ENCODE measurements at places on chromosomes 7 and 10.

DNA sequence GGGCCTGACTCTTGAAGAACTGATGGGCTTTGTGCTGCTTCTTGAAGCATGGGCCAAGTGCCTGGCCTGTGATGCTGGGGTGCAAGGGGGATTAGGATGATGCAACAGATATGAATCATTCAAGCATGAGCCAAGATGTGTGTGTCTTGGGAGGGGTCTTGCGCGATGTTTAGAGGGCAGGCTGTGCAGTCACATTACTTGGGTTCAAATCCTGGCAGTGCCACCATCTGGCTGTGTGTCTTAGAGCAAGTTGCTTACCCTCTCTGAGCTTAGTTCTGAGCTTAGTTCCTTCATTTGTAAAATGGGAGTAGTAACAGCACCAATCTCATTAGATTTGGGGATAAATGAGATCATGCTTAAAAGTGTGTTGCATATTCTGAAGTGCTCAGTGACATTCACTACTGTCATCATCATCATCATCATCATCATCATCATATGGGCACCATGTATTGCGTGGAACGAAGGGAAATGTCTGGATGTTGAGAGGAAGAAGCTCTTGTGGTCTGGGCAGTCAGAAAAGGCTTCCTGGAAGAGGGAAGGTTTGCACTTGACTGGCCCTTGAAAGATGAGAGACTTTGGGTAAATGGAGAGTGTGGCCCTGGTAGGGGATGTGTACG is 9.3 kb downstream of the UNC5B start:
- no peak for DNase-seq

DNA sequence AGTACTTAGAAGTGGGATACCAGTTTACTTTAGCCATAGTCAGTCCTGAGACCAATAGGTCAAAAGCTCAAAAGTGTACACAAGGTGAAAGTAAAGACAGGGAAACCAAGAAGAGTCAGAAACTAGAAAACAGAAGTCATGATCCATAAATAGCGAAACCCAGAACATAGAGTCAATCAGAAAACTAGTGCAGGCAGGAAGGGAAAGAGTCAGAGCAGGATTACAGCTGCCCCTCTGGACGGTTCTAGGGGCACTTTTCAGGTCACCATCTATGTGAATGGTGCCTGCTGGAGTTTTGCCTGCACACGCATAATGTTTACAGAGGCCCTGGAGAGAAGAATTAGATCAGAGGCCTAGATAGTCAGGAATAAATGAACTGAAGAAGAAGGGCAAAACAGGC is 22.4 kb upstream of the DMTF1 start:
- DNase-seq = no peak

GRCh38 chr10:7436490-7437100 is 25.8 kb upstream of the SFMBT2 start:
- DNase-seq = no peak

- DNase-seq = no peak
These were observed 26.0 kb upstream of the PLEKHA1 start for GRCh38 chr10:122348512-122348911.

GRCh38 chr7:93890041-93890463 is 501 bp downstream of the TFPI2 start:
- DNase-seq = no peak

DNA sequence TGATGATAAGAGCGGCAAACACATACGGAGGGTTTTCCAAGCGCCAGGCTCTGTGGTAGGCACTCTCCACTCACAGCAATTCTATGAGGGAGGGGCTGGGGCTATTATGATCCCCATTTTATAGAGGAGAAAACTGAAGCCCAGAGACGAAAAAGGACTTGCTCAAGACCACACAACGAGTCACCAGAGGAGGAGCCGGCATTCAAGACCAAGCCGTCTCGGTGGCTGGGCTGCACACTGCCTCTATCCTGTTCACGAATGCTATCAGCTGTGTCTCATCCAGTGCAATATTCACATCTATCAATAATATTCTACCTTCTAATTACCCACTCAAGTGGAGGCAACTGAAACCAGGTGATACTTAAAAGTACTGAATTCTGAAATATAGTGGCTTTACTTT is 67.8 kb upstream of the NMT2 start:
- no peak for DNase-seq

DNA sequence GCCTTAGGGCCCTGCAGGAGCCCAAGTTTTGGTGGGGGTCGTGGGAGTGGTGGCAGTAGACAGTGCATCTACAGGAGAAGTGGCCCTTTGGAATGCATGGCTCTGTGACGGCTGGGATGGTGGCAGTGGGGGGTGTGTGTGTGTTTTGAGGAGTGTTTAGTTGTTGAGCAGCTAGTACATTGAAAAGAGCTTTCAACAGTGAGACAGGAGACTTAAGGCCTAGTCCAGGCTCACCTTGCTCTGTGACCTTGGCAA is 27.1 kb downstream of the ZNF775 start:
- no peak for DNase-seq

- no peak for DNase-seq
These were observed 9.0 kb downstream of the RPEL1 start for GRCh38 chr10:103254538-103255325.

DNA sequence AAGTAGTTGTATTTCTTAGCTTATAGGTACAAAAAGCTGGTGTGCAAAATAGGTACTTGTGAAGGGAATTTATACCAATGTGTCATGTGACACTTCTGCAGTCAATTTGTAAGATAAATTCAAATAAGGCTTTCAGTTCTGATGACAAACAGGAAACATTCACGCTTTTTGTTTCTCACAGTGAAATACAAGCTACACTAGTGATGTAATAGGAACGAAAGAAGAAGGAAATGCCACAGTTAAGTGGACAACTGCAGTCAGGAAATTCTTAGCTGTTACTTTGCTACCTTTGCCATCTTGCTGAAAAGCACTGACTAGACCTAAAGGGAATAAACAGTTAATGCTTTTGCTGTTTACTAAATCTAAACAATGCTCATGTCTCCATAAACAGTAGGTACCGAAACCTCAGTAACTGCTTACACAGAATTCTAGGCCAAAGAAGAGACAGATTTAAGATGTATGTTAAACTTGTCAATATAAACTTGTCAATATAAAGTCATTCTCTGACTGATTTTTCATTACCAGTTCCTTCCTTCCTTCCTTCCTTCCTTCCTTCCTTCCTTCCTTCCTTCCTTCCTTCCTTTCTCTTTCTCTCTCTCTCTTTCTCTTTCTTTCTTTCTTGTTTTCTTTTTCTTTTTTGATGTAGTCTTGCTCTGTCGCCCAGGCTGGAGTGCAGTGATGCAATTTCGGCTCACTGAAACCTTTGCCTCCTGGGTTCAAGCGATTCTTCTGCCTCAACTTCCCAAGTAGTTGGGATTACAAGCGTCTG is 10.1 kb downstream of the OTUD1 start:
- no peak for DNase-seq

- no peak for DNase-seq
These were observed 160.7 kb upstream of the MKI67 start for GRCh38 chr10:128286762-128287500.

DNA sequence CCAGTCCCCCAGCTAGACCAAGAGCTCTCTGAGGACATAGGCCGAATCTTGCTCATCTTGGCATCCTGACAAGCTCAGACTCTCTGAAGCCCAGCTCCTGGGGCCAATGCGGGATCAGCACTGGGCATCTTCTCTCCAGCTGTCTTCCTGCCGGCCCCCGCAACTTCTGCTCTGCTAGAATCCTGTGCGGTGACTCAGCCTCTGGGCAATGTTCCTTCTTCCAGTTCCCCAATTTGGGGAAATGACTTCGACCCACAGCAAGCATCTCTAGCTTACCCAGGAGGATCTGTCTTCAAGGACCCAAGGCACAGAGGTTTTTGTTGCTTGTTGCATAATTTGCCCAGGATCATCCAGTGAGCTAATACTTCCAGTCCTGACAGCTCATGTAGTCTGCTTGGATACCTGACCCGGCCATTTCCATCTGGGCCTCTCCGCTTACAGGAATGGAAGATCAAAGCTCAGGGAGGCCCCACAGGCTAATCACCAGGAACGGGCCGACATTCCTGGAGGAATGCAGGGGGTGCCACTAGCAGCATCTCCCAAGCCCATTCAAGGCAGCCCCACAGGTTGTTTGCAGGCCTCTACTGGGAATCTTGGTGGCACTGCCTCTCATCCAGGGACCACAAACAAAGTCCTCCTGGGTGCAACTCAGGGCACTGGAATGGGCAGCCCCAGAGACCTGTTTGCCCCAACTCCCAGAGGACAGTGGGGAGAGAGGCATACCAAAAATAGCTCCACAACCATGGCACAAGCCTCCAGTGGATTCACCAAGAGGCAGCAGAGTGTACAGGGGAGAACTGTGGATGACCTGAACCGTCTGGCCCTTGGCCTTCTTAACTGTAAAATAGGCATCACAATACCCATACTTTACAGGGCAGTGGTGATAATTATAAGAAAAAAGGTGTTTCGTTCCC is 151.9 kb downstream of the NEURL1 start:
- no peak for DNase-seq
